NAMALWA (cell line): ENCODE measurements at places on chromosomes 3 and 15.

- no peak for DNase-seq
Observed at GRCh38 chr3:13124631-13125030, 51.4 kb upstream of the IQSEC1 start.

DNA sequence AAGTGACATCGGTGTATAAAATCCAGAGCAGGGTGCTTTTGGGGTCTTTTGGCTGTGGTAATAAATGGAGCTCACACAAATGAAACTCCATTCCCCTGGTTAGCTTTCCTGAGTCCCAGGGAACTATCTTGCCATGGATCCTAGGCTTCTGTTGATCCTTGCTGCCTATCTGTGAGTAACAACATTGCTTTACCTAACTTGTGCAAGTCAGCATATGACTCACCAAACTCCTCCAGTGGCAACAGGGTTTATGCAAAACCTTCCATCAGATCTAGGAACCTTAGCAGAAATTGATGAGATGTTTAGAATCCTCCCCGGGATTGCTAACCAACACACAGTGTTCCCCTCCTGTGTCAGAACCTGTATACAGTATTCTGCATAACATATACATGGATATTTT, 105.4 kb downstream of the SCAPER start:
- DNase-seq = no peak

DNA sequence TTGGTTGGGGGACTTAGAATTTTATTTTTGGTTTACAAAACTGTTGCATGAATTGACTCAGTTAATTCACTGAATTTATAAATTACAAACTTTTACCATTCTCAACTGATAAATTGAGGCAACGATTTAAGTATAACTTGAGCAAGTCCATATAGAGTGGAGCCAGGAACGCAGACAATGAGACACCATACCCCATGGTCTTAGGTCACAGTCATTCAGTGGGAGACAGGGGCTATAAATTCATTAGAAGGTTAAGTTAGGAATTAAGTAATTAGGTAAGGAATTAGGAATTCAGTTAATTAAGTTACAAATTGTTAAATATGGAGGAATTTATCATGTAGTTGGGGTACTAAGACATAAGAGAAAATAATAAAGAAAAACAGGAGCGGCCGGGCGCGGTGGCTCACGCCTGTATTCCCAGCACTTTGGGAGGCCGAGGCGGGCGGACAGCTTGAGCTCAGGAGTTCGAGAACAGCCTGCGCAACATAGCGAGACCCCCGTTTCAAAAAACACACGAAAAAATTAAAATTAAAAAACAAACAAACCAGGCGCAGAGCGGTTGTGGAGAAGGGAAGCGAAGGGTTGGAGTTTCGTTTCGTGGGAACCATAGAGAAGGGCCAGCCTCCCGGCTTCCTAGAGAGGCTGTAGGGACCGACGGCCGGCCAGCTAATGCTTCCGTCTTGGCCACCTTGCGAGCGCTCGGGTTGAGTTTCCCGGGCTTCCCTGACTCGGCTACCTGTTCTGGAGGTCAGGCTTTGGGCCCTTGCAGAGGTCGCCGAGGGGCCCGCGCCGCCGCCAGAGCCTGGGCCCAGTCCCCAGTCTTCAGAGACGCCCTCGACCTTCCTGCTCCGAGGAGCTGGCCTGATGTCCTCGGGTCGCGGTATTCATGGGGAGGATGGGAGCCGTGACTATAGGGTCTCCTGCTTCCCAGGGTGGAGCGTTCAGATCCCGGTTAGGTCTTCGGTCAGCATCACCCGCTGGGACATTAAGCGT, at the start of gene ZNF619:
ZNF619 (plus strand) TSS at position 645 of the 993 bp plus-strand sequence. CDS start 858 bp downstream, outside the sequence.
- peak; percentile 58 for DNase-seq

- no peak for DNase-seq
Observed at GRCh38 chr15:89569090-89569745, 6.1 kb upstream of the TICRR start.

- no peak for DNase-seq
Observed at GRCh38 chr3:40143283-40144090, 166.0 kb upstream of the EIF1B start.

DNA sequence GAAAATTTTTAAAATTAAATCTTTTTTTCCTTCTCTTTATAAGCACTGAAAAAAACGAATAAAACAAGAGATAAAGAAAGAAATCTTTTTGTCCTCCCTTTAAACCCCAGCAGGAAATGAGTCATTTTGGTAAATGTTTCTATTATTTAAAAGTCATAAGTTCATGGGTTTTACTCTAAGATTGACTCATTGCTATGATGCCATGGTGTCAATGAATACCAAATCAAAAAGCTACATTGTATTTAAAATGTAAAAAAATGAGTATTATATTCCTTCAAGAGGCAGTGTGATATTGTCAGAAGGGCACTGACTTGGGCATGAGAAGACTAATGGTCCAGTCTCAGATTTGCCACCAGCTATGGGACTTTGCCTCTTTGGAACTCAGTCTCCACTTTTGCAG, 303.4 kb upstream of the DNAJC19 start:
- DNase-seq = no peak

GRCh38 chr15:60773901-60774300, 295.0 kb upstream of the ICE2 start:
- no peak for DNase-seq

GRCh38 chr15:62928242-62928999, 114.1 kb upstream of the TPM1 start:
- no peak for DNase-seq

DNA sequence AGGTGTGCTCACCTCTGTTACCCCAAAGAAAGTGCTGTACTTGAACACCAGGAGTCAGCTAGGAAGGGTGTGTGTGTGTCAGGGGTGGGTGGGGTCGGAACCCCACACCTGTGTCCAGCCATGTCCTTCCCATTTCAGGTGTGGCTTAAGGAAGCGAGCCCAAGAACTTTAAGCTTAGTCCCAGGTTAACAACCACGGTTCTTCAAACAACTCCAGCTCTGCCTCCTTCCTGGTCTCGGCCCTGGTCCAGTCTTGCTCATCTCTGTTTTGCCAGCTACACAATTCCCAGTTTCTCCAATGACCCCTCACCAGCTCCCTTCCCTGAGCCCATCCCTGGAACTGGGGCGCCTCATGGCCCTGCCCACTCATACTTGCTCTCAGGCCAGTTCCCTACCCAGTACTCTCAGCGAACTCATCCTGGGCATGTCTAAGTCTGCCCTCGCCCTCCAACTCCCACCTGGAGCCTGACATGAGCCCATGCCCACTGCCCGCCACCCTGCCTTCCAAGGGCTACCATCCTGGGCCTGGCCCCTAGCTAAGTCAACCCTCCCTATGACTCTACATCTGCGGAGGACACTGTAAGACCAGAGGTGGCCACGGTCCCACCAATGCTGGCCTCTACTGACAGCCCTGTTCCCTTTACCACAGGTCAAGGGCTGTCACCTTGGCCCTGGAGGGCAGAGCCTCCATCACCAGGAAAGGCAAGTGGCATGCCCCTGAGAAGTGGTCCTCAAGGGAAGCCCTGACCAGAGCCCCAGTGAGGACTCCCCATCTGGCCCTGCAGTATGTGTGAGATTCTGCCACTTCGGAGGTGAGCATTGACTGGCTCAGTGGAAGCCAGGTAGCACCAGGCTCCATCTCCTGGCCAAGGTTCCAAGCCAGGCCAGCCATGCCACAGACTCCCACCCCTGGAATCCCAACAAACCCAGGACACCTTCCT, 9.2 kb downstream of the POC1A start:
- no peak for DNase-seq
